ENCODE measurements at places on chromosomes 13 and 19.

DNA sequence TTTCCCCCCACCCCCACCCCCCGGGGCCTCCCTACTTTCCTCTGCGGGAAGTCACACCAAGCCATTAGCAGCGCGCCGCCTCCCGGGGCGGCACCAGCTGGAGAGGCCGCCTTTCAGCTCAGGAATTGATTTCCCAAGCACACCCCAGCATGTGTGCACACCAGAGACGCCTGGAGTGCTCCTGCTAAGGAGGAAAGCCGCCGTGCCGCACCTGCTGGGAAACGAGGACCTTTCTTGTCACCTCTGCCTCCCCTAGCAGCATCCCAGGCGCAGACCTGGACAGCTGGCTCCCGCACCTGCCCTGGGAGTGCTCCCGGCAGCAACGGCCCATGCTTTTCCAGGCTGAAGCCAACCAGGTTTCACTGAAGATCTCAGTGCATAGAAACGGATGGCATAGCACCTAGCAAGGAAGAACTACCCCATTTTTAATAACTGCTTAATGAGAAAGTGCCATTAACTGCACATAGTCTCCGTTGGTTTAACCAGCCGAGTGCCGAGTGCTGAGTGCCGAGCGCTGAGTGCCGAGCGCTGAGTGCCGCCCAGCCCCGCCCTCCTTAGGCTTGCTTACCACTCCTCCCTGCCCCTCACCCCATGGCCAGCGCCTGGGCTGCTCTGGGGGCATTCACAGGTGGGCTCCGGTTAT is 165.0 kb downstream of the USP12 start:
- no peak for DNase-seq

DNA sequence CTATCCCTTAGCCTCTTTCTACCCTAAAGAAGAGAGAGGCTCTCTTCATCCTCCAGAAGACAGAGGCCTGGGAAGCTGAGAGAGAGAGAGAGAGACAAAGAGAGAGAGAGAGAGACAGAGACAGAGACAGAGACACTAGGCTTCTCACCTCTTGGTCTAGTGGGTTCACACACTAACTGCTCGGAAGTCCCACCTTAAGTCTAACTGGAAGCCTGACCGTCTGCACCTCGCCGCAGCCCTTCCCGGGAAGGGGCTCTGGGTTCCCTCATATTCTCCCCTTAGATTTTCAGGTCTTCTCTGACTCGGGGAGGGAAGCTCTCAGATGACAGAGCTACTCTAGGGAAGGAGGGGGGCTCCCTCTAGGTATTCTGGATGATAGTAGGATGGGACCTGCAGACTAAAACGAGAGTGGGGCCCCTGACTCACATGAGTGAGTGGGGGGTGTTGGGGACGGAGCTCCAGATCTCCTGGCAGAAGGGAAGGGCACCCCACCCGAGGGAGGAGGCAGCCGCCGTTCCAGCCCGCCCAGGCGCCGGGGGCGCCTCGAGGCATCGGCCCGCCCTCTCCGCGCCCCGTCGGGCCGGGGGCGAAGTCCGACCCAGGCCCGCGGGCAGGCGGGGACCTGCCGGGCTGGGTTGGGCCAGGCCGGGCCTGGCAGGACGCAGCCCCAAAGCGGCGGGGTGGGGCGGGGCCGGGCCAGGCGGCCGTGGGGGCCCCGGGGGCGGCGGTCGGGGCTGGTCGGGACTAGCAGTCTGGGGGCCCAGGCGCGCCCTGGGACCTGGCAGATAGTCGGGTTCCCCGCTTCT is 2.0 kb upstream of the JUNB start:
- no peak for DNase-seq

DNA sequence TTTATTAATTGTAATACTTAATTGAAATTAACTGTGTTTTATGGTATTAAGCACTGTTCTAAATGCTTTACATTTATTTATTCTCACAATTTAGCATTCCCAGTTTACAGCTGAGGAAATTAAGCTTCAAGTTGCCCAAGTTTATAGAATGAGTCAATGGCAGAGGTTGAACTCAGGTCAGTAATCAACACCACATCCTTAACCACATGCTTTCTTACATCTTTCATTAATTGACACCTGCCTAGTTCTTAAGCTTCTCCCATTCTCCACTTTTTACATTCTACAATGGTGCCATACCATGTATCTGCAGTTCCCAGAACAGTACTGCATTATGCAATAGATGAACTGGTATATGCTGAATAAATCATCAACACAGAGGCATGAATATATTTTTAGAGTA is 11.7 kb upstream of the RBM26 start:
- no peak for DNase-seq

DNA sequence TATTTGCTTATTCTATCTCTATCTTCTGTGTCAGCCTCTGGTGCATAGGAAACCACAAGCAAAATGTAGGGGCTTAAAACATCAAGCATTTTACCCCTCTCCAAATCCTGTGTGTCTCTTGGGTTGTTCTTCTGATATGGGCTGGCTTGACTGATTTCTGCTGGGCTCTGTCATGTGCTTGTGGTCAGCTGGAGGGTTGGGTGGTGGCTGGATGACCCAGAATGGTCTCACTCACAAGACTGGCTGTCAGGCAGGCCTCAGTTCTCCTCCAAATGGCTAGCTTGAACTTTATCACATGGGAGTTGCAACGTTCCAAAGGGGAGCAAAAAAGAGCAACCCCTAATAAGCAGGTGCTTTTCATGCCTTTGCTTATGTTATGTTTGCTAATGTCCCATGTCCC is 9.6 kb upstream of the LYPD5 start:
- DNase-seq: no peak

GRCh38 chr13:93674337-93674755 is 447.7 kb downstream of the GPC6 start:
- no peak for DNase-seq

DNA sequence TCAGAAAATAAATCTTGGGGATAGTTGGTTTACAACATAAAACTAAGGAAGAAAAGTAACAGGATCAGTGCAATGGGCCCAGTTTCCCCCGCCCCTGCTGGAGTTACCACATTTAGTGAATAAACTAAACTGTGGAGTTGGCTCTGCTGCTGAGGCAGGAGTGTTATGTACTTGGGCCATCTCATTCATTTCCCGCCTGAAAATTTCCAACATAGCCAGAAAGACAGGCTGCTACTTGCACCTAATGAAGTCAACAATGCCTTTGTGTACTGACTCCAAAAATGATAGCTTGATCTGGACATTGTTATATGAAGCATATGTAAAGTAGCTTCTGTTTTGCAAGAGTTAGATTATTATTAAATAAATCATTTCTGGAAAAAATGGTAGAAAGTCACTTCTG is 7.9 kb upstream of the RNASEH2B start:
- DNase-seq: no peak

- peak; percentile 70 for DNase-seq
These were observed 84.3 kb downstream of the FGF14 start for GRCh38 chr13:102317593-102317992.

- no peak for DNase-seq
These were observed 36.1 kb downstream of the RCBTB1 start for GRCh38 chr13:49549289-49549688.
